Neural crest cell (in vitro differentiated cells): ENCODE measurements at places on chromosomes 1 and 21.

DNA sequence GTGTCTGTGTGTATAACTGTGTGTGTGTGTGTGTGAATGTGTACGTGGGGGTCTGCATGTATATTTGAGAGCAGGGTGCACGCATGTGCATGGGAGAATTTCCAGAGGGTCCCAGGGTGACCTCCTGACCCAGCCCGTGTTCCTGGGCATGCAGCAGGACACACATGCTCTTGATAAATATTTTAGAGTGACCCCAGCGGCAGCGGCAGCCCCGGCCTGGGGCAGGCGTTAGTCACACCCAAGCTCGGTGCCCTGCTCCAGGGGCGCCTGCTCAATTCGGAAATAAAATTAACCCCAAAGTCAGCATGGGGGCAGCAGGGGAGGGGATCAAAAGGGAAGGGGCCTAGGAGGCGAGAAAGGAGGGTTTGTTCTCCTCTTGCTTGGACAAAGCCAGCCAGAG lies 107.5 kb downstream of the PAX7 start:
- DNase-seq: no peak

- no peak for DNase-seq
These were observed 91.4 kb upstream of the RAVER2 start for GRCh38 chr1:64653466-64653865.

DNA sequence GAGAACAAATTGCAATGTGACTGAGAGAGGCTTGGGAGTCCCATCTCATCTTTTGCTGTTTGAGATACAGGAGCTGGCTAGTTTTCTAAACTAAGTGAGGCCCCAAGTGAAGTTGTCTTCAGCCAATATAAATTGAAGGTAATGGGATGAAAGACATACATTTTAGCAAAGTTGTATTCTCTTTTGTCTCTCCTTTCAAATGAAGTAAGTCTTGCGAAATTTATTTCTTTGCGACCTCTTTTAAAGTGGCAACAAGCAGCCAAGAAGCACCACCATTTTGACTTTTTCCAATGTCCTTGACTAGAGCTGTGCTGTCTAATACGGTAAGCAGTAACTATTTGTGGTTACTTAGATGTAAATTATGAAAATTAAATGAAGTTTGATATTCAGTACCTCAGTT lies 385.7 kb downstream of the USP25 start:
- no peak for DNase-seq

GRCh38 chr1:56817716-56818463 lies 1.3 kb downstream of the FYB2 start:
- no peak for DNase-seq

- DNase-seq: peak; percentile 61
These were observed at the start of gene GPR161 for GRCh38 chr1:168136709-168137514. GPR161 (minus strand) TSS chr1:168136930; CDS start chr1:168104850, 32,080 bp downstream.

DNA sequence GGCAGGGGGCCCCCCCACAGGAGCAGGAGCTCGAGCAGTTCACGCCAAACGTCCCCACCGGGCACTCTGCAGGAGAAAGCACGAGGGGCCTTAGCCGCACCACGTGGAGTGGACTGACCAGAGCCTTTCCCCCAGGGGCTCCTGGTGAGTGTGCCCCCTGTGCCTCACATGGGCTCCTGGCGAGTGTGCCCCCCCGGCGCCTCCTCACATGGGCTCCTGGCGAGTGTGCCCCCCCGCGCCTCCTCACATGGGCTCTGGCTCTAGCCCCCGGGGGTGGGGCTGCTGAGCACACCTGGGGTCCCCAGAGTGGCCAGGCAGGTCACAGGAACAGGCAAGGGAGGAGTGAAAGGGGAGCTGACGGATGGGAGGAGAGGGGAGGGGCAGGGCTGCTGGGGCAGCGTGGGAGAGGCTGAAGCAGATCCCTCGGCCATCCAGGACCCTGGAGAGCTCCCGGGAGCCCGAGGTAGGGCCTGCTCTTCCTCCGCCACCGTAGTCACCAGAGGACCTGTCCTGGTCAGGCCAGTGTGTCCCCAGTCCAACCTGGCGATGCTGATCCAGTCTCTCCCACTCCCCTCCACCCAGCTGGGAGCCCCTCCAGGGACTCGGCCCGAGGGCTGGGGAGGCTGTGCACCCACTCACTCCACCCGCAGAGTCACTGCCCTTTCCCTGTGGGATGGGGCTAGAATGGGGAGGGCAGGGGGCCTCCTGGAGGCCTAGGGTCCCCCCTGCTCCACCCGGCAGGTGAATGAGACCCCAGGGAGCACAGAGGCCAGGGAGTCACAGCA lies 47.6 kb downstream of the ARHGEF16 start:
- DNase-seq: peak; percentile 67

GRCh38 chr21:45128613-45129188 lies 54.3 kb downstream of the ADARB1 start:
- DNase-seq: peak; percentile 42

GRCh38 chr1:174232761-174233160 lies 73.4 kb downstream of the RABGAP1L start:
- DNase-seq: no peak

- no peak for DNase-seq
These were observed 137.1 kb downstream of the PROX1 start for GRCh38 chr1:214124915-214125314.

- DNase-seq: peak; percentile 78
These were observed 38.2 kb downstream of the SLC2A7 start for GRCh38 chr1:8987881-8988617.

- no peak for DNase-seq
These were observed 21.1 kb downstream of the MAN1A2 start for GRCh38 chr1:117388328-117388727.

DNA sequence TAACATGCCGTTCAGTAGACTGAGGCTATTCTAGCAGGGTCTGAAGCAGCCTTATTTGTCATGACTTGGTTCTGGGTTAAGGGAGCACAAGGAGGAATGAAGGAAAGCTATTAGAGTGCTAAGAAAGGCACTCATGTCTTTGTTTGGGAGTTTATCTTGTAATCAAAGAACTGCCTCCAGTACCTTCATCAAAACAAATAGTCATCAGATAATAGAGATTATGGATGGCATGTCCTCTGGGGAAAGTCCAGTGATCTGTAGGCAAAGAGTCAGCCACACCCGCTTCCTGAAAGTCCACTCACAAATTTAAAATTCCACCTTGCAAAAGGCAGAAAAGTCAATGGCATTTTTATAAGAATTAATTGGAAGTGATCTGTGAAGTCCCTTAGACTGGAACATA lies 56.8 kb downstream of the ESRRG start:
- no peak for DNase-seq

- peak; percentile 79 for DNase-seq
These were observed 100.4 kb upstream of the ZNF281 start for GRCh38 chr1:200510228-200510623.

- DNase-seq: no peak
These were observed 32.2 kb upstream of the GADD45A start for GRCh38 chr1:67652800-67653199.

DNA sequence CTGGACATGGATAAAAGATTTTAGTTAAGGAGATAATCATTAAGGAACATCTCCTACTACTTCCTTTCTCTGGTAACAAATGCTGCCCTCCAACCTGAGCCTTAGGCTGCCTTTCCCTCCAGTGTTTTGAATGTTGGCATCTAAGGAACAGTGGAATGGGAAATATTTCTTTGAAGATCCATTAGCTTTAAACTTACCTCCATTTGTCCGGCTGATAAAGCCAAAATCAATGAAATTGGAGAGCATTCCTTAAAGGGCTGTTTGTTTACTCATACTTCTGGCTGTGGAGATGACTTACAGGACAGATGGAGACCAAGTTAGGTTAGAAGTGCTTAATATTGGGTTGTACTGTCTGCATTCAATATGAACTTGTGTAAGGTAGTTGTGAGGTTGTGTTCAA lies 439.1 kb downstream of the PLA2G4A start:
- no peak for DNase-seq

GRCh38 chr1:205324781-205325180 lies 3.2 kb upstream of the NUAK2 start:
- no peak for DNase-seq
